CD4-positive, alpha-beta T cell treated with Interleukin-6 for 4 hours (primary cell): ENCODE measurements at places on chromosomes 4 and X.

GRCh38 chr4:189533603-189534002 lies 407.1 kb upstream of the FRG1 start:
- no peak for DNase-seq

- DNase-seq: no peak
These were observed 35.1 kb downstream of the FBXO8 start for GRCh38 chr4:174248407-174248806.

GRCh38 chrX:115047181-115047580 lies 29.8 kb upstream of the IL13RA2 start:
- no peak for DNase-seq

- no peak for DNase-seq
These were observed 32.7 kb upstream of the JADE1 start for GRCh38 chr4:128776794-128777216.

GRCh38 chr4:172838943-172839342 lies 329.7 kb upstream of the GALNT7 start:
- DNase-seq: no peak

DNA sequence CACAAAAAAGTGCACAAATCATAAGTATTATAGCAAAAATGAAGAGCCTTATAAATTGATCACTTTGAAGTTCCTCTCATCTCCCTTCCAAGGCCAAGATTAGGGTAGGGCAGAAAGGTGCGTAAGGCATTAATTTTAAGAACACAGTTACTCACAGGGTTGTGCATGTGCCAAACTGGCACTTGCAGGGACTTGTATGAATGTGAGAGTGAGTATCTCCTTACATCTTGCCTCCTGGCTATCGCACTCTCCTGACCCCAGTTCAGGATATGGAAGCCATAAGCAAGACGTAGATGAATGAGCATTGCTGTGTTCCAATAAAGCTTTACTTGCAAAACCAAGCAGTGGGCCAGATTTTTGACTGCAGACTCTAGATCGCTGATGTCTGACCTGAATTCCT lies 510.1 kb upstream of the AADAT start:
- no peak for DNase-seq

DNA sequence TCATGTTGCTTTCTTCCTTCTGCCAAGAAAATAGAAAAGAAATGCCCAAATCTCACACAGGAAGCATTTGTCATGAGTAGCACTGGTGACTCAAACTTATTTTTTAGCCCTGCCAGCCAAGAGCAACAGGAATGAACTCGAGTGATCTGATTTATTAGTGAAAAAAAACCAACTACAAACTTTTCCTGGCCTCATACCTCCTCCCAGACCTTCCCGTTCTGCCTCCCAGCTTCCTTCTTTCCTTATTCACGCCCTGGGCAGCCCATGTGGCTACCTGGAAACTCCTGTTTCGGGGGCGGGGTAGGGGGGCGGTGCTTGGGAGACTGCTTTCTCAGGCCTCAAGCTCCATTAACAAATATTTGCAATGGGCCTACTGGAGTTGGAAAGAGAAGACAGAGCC lies 178.5 kb downstream of the NHS start:
- no peak for DNase-seq

DNA sequence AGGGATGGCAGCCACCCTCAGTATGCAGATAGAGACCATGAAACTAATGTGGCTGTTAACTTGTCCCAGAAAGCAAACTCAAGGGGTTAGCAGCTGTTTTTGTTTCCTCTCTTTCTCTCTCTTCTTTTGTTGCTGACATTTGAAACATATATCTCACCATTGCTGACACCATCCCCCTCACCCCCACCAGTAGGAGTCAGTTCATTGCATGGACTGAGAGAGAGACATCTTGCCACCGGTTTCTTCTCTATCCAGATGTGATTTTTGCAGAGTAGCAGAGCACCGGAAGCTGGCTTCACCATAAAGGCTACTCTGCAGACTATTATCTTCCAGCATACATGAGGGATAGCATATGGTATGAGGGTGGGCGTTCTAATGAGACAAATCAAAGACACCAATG lies 177.1 kb upstream of the FRG1 start:
- DNase-seq: no peak

GRCh38 chr4:104493081-104493831 lies 1.4 kb downstream of the CXXC4 start:
- DNase-seq: no peak

DNA sequence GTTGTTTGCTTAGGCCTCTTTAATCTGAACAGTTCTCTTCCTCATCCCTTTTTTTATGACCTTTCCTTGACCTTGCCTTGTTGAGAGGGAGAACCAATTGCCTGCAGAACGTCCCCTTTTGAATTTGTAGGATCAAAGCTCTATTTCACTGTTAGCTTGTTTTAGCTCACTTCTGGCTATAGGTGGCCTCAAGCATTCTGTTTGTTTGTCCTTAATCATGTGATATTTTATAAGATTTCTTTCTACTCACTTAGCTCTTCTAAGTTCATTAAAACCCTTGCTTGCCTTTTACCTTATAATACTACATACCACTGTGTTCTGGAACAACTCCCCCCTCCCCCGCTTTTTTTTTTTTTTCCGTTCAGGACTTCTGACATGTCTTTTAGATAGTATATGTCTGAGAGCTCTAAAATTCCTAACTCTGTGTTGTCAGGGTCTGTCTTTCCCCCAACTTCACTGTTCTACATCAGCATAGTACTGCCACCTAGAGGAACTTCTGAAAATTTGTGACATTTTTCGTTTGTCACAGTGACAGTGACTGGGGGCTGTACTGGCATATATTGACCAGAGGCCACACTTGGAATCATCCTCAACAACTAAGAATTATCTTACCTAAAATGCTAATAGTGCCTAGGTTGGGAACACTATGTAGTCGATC lies 128.5 kb downstream of the LARP7 start:
- no peak for DNase-seq

GRCh38 chrX:75096331-75096730 lies 59.8 kb downstream of the ABCB7 start:
- no peak for DNase-seq

DNA sequence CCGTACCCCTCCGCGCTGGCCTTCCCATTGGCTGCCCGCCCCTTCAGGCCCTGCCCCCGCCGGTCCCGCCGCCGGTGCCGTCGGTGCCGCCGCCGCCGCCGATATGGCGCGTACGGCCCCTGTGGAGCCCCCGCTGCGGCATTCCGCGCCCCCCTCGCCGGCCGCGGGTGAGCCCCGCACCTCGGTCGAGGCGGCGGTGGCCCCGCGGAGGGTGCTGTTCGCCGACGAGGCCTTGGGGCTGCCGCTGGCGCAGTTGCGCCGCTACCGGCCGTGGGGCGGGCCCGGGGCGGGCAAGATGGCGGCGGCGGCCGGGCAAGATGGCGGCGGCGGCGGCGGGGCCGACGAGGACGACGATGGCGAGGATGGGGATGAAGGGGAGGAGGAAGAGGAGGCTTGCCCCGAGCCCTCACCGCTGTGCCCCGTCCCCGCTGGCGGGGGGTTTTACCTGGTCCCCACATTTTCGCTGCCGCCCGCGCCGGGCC lies at the start of gene PPP1R3F:
TSS of gene PPP1R3F (plus strand) at position 27 of the 482 bp plus-strand sequence. CDS start at position 104, 77 bp downstream.
- no peak for DNase-seq

- no peak for DNase-seq
These were observed 285.0 kb upstream of the DIPK2B start for GRCh38 chrX:45485719-45486118.

GRCh38 chr4:80184053-80184824 lies 13.1 kb upstream of the PRDM8 start:
- DNase-seq: peak; percentile 96

DNA sequence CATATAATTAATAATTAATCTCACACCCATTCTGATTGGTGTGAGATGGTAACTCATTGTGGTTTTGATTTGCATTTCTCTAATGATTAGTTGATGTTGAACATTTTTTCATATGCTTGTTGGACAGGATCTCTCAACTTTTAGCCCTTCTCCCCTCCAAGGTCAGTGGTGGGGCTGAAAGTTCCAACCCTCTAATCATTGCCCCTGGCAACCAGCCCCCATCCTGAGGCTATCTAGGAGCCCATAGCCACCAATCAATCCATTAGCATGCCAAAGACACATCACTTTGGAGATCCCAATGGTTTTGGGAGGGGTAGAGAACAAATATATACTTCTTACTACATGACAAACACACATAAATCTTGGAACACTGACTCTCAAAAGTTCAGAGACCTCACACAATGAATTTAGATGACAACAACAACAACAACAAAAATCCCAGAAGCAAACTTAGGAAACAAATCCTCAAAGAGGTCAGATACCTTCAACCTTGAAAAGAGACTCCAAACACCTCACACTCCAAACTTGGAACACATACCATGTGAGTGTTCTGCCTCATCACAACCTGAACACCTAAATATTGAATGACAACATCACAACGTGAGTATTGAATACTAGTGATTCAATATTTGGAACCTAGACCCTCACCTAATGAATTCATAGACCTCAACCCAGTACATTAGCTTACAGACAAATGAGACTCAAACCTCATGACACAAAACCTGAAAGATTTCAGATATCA lies 19.0 kb upstream of the PAGE4 start:
- no peak for DNase-seq

- no peak for DNase-seq
These were observed 7.7 kb upstream of the NR3C2 start for GRCh38 chr4:148449921-148450320.

- DNase-seq: no peak
These were observed 118.1 kb downstream of the ATXN3L start for GRCh38 chrX:13201605-13202219.
